Liver (tissue), 10 donors: ENCODE measurements at places on chromosomes 12 and 14.

- no peaks in the 10 kb centered on the region for H3K36me3 ChIP-seq
- no peaks in the 10 kb centered on the region for H3K27me3 ChIP-seq
- H3K27ac ChIP-seq: peak overlapping the region; percentile 26
Measured at GRCh38 chr12:124539084-124540041, 28.0 kb downstream of the NCOR2 start.

GRCh38 chr12:117875744-117876435 is 92.9 kb downstream of the KSR2 start:
- no peaks in the 10 kb centered on the region for H3K36me3 ChIP-seq
- no peak for DNase-seq
- H3K27me3 ChIP-seq: no peaks in the 10 kb centered on the region

GRCh38 chr12:122921917-122922316 is 26.0 kb upstream of the VPS37B start:
- no peak for DNase-seq
- H3K27ac ChIP-seq: no peak overlapping the region
- no peaks in the 10 kb centered on the region for H3K27me3 ChIP-seq
- no peaks in the 10 kb centered on the region for H3K36me3 ChIP-seq
- H3K4me3 ChIP-seq: no peak overlapping the region

GRCh38 chr12:29734734-29735133 is 49.0 kb downstream of the TMTC1 start:
- H3K27ac ChIP-seq: no peak overlapping the region
- no peak overlapping the region for H3K4me3 ChIP-seq
- no peak for DNase-seq
- no peaks in the 10 kb centered on the region for H3K4me1 ChIP-seq

- no peaks in the 10 kb centered on the region for H3K27me3 ChIP-seq
- no peak overlapping the region for H3K27ac ChIP-seq
- H3K4me3 ChIP-seq: no peak overlapping the region
- H3K36me3 ChIP-seq: no peaks in the 10 kb centered on the region
- DNase-seq: no peak
Measured at GRCh38 chr14:59336098-59336497, 129.1 kb downstream of the GPR135 start.

GRCh38 chr12:63302941-63303536 is 152.0 kb upstream of the AVPR1A start:
- H3K4me1 ChIP-seq: no peaks in the 10 kb centered on the region
- H3K27me3 ChIP-seq: no peaks in the 10 kb centered on the region
- no peak overlapping the region for H3K27ac ChIP-seq
- H3K36me3 ChIP-seq: no peaks in the 10 kb centered on the region
- no peak for DNase-seq

DNA sequence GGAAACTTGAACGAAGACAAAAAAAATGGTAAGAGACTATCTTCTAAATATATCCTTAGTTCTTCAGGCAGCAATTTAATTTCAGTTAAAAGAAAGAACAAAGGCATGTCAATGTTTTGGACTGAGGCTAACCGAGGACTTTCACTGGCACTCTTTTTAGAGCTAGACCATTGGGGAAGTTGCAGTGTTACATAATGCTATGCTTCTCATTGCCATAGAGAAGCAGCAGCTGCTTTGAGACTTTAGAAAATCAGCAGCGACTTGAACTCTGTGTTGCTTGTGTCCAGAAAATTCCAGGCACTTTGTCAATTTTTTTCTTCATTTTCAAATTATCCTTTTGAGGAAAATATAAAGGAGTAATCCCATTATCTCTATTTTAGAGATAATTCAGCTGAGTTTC is 964.2 kb downstream of the NRXN3 start:
- no peaks in the 10 kb centered on the region for H3K36me3 ChIP-seq
- DNase-seq: no peak
- no peak overlapping the region for H3K4me3 ChIP-seq
- no peak overlapping the region for H3K27ac ChIP-seq
- H3K4me1 ChIP-seq: no peaks in the 10 kb centered on the region
- no peaks in the 10 kb centered on the region for H3K27me3 ChIP-seq

DNA sequence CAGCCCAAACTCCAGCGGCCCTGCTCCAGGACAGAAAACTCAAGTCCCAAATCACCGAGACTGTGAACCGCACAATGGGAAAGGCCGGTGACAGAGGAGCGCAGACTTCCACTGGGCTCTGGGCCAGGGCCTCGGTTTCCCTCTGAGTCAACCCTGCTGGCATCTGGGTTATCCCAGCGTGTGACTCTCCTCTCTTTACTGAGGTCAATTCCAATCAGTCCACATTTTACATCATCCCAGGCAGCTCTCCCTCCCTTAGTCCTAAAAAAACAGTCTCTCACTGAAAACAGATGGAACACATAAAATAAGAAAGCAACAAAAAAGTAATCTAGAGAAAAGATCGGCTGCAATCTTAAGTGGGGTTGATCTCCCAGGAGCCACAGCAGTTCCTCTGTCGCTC is 36.9 kb downstream of the ITPK1 start:
- H3K4me3 ChIP-seq: no peak overlapping the region
- H3K27ac ChIP-seq: no peak overlapping the region
- DNase-seq: no peak
- peaks cover 13% of the 10 kb centered on the region for H3K4me1 ChIP-seq

DNA sequence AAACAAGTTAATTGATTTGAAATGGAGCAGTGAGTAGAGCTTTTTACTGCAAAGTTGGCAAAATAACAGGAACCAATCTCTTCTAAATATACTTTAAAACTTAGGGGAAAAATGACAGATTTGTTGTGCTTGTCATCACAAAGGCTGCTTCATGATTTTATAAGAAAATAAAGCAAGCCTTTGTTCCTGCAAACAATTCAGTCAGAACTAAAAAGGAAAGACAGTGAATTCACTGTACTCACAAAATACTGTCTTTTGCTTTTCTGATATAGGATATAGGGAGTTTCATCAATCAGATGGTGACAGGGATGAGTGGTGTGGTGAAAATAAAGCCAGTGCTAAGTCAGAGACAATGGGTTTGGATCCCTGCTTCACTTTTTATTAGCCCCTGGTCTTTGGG is 126.0 kb downstream of the HELB start:
- H3K27ac ChIP-seq: no peak overlapping the region
- no peaks in the 10 kb centered on the region for H3K36me3 ChIP-seq
- no peak overlapping the region for H3K4me3 ChIP-seq
- DNase-seq: no peak

DNA sequence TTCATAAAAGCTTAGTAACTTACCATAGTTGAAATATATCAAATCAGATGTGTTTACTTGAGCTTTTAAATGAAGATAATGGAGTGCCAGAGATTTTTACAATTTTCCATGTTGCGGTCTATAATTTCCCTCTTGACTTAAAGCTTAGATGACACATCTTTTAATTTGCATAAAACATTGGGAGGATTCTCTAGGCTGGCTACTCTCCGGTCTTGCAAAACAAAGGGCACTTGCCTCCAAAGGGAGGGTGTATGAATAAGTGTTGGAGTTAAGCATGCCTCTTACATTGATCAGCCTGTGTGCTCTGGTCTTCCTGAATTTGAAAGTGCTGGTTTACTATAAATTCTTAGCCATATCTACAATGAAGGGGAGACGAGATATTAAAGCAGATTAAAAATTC is 336.4 kb upstream of the NAV3 start:
- no peaks in the 10 kb centered on the region for H3K36me3 ChIP-seq
- no peak overlapping the region for H3K27ac ChIP-seq
- no peaks in the 10 kb centered on the region for H3K4me1 ChIP-seq
- H3K4me3 ChIP-seq: no peak overlapping the region
- no peak for DNase-seq

DNA sequence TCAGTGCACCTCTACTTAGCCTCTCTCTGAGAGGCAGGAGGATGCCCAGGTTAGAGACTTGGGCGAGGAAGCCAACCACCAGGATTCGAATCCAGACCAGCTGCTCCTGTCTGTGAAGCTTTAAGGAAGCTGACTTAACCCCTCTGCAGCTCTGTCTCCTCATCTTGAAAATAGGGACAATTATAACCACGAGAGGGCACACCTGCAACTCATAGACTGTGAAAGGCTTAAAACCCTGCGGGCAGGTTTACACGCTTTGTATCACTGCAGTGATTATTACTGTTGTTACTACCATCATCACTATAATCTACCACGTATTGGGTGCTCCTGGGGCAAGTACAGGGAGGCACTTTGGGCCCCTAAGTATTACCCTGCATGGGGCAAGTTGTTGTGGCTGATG is 379.8 kb downstream of the VRK1 start:
- H3K36me3 ChIP-seq: no peaks in the 10 kb centered on the region
- no peak overlapping the region for H3K4me3 ChIP-seq
- H3K4me1 ChIP-seq: no peaks in the 10 kb centered on the region
- no peak for DNase-seq

DNA sequence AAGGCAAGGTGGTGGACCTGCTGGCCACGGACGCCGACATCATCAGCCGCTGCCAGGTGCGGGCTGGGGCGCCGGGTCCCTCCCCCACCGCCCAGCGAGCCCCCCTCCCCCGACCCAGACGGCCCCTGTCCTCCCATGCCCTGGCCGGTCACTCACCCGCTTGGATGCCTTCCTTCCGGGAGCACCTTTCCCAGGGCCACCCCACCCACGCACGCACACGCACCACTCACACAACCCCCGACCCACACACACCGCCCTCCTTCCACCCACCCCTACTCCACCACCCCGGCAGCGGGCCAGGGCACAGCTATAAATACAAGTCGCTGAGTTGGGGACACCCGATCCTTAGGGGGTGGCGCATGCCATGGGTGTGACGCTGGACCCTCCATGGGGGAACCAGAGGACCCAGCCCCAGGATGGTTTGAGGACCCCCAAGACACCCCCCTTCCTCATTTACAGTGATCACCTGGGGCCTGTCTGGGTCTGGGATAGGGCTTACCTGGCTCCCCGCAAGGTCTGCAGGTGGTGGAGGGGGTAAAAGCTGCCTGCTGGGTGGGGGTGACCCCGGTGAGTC is 465 bp downstream of the ADSS1 start:
- H3K4me3 ChIP-seq: peak overlapping the region; percentile 76
- no peaks in the 10 kb centered on the region for H3K36me3 ChIP-seq
- H3K4me1 ChIP-seq: peaks cover 46% of the 10 kb centered on the region

GRCh38 chr12:80299976-80300375 is 144.1 kb upstream of the PTPRQ start:
- DNase-seq: no peak
- H3K36me3 ChIP-seq: no peaks in the 10 kb centered on the region
- no peak overlapping the region for H3K4me3 ChIP-seq

DNA sequence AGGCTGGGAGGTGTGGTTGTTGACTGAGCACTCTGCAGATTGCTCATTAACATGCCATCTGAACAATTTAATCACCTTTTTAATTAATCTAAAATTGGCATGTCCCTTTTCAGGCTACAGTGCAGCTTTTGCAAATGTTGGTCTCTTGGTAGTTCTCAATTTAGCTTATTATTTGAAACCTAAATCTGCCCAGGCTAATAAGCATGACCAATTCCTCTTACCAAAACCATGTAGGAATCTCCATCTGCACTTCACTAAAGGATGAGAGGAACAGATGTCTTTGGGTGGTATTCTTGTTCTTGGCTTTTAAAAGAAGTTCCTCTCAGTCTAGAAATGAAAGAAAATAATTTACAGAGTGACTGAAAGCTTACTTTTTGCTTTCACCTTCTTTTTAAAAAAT is 190.1 kb upstream of the RMST start:
- H3K4me3 ChIP-seq: no peak overlapping the region
- DNase-seq: no peak
- no peak overlapping the region for H3K27ac ChIP-seq
- no peaks in the 10 kb centered on the region for H3K27me3 ChIP-seq
- H3K36me3 ChIP-seq: no peaks in the 10 kb centered on the region
- H3K4me1 ChIP-seq: no peaks in the 10 kb centered on the region

DNA sequence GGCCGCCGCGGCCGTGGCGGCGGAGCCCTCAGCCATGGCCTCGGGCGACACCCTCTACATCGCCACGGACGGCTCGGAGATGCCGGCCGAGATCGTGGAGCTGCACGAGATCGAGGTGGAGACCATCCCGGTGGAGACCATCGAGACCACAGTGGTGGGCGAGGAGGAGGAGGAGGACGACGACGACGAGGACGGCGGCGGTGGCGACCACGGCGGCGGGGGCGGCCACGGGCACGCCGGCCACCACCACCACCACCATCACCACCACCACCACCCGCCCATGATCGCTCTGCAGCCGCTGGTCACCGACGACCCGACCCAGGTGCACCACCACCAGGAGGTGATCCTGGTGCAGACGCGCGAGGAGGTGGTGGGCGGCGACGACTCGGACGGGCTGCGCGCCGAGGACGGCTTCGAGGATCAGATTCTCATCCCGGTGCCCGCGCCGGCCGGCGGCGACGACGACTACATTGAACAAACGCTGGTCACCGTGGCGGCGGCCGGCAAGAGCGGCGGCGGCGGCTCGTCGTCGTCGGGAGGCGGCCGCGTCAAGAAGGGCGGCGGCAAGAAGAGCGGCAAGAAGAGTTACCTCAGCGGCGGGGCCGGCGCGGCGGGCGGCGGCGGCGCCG is 381 bp downstream of the YY1 start:
- no peaks in the 10 kb centered on the region for H3K27me3 ChIP-seq
- peaks cover 2% of the 10 kb centered on the region for H3K36me3 ChIP-seq
- peaks cover 36% of the 10 kb centered on the region for H3K4me1 ChIP-seq
- H3K27ac ChIP-seq: peak overlapping the region; percentile 96
- peak overlapping the region; percentile 98 for H3K4me3 ChIP-seq

- no peak overlapping the region for H3K27ac ChIP-seq
- no peaks in the 10 kb centered on the region for H3K4me1 ChIP-seq
- no peak for DNase-seq
- H3K27me3 ChIP-seq: no peaks in the 10 kb centered on the region
- H3K36me3 ChIP-seq: no peaks in the 10 kb centered on the region
- no peak overlapping the region for H3K4me3 ChIP-seq
Measured at GRCh38 chr14:32657081-32657480, 281.6 kb upstream of the NPAS3 start.

DNA sequence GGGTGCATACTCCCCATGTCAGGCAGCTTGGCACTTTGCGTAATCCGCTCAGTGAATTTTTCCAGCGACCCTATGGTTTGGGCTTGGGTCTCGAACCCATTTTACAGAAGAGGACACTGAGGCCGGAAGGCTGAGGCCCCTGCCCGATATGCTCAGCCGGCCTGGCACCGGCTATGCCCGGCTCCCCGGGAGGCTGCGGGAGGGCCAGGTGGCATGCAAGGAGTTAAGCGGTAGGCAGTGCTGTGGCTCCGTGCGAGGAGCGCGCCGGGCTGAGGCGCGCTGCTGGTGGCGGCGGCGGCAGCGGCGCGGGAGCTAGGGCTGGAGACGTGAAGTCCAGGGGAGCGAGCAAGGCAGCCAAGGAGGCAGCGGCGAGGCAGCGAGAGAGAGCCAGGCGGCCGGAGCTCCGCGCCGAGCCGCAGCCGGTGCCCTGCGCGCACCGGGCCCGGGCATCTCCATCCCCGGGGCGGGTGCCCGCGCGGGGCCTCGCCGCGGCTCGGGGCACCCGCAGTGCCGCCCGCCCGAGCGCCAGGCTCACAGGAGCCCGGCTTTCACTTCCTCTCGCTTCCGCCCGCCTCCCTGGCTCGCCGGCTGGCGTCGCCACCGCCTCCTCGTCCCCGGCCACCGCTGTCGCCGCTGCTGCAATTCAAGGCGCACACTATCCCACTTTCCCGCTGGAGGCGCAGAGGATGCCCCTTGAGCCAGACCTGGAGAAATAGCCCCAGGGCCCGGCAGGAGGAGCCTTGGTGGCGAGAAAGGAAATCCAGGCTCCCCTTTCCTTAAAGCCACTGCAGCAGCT is at the start of gene WSCD2:
WSCD2 (plus strand) TSS at position 272 of the 796 bp plus-strand sequence. CDS start 66,545 bp downstream, outside the sequence.
- no peak within 1 kb of the TSS for H3K27ac ChIP-seq
- H3K4me3 ChIP-seq: no peak within 1 kb of the TSS
- H3K36me3 ChIP-seq: no peaks in the 10 kb centered on the region
- H3K27me3 ChIP-seq: peaks cover 12% of the 10 kb centered on the region
- DNase-seq: no peak
- peaks cover 12% of the 10 kb centered on the region for H3K4me1 ChIP-seq

GRCh38 chr12:63965936-63966605 is 121.6 kb downstream of the SRGAP1 start:
- H3K4me1 ChIP-seq: no peaks in the 10 kb centered on the region
- H3K4me3 ChIP-seq: no peak overlapping the region
- H3K27ac ChIP-seq: no peak overlapping the region
